Activated T-cell treated with anti-CD3 and anti-CD28 coated beads for 1 hour (primary cell): ENCODE measurements at places on chromosomes 2 and 18.

- no peak for DNase-seq
Observed at GRCh38 chr18:9565407-9565806, 49.0 kb downstream of the PPP4R1 start.

GRCh38 chr2:223416815-223417610 lies 185.1 kb downstream of the SCG2 start:
- no peak for DNase-seq

- no peak for DNase-seq
Observed at GRCh38 chr2:203240491-203240890, 1.7 kb downstream of the CYP20A1 start.

GRCh38 chr18:55515214-55515613 lies 72.8 kb downstream of the TCF4 start:
- no peak for DNase-seq

- no peak for DNase-seq
Observed at GRCh38 chr2:119177838-119178190, 19.3 kb upstream of the C1QL2 start.
